ENCODE measurements at places on chromosomes 6 and 20.

- no peak for DNase-seq
Observed at GRCh38 chr20:32191873-32192272, 15.7 kb downstream of the PLAGL2 start.

- no peak for DNase-seq
Observed at GRCh38 chr20:43306837-43307236, 117.1 kb upstream of the PTPRT start.

- DNase-seq: no peak
Observed at GRCh38 chr20:6680854-6681253, 86.6 kb upstream of the BMP2 start.

DNA sequence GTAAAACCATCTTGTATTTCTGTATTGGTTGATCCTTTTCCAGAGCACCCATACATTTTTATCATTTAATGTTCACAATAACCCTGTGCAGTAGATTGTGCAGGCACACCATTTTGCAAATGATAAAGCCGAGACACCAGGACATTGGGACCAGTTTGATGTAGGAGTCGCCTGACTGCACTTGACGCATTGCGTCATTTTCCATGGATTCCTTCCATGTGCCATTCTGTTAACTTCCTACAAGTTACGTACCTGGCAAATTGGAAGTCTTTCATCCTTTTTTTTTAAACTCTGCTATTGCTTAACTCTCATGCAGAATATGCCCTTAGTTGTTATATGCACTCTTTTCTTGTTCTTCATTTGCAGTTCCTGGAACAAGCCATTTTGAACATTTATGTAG lies 43.0 kb downstream of the PRPH2 start:
- no peak for DNase-seq

DNA sequence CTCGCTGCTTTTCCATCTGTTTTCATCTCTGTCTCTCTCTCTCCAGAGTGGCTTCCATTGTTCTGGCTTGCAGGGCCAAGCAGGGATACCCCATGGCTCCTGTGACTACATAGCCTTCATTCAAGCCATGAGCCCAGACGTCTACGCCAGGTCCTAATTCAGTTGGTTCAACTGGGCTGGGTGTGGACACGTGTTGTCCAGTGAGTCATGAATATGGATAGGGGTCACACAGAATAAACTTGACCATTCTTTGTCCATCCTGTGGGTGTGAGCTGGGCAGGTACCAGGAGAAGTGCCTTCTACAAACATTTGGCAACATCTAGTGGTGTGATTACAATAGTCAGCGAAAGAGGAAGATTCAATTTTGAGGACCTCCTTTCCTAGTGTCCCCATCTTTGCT lies 96.9 kb upstream of the ARMC2 start:
- no peak for DNase-seq

DNA sequence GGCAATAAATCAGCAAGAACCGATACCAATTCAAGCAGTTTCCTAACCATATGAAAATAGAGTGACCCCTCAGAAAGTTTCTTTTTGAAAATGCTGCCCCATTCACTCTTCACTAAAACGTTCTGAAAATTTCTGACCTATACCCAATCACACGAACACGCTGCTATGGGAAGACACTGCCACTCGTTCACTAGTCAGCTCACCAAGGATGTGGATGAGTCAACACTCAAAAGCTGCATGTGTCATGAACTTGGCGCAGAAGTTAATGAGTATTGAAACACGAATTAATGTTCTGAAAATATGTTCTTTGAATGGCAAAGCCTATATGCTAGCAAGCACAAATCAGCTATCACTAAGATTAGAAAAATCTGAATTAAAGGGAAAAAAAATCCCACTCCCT lies 84.2 kb downstream of the PREP start:
- no peak for DNase-seq

DNA sequence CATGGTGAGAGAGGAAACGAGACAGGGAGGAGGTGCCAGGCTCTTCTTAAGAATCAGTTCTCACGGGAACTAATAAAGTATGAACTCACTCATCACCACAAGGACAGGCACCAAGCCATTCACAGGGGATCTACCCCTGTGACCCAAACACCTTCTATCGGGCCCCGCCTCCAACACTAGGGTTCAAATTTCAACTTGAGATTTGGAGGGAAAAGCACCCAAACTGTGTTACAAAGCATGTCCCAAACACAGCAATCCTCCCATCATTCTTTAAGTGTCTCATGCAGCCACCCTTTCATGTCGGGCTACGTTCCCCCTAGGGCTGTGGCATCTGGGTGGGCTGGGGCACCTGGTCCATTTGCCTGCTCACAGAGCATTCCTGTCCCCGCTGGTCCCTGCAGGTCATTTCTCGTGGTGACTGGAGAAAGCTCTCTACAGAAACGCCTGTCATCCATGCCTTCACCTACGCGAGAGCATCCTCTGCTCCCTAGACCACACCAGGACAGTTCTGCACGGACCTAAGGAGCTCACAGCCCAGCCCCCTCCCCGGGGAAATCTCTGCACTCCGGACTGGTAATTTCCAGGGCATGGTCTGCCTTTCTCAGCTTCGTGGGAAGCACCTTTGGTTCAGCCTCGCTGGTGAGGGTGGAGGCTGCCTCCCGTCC lies 79.6 kb downstream of the TTLL2 start:
- DNase-seq: no peak

Measured in stimulated activated CD4-positive, alpha-beta T cell treated with anti-CD3 and anti-CD28 coated beads, TNF-alpha, amount 100 ng/mL, for 48 hours (primary cell).